Mucosa of gallbladder (tissue), 1 donor: ENCODE measurements at places on chromosomes 11 and 22. TPM values are rescaled to one million over a fixed set of nuclear protein-coding genes. Genes with fewer than 3 reads are reported as not detected.

The RASSF10 gene
- 15.9 TPM for total RNA-seq

DNA sequence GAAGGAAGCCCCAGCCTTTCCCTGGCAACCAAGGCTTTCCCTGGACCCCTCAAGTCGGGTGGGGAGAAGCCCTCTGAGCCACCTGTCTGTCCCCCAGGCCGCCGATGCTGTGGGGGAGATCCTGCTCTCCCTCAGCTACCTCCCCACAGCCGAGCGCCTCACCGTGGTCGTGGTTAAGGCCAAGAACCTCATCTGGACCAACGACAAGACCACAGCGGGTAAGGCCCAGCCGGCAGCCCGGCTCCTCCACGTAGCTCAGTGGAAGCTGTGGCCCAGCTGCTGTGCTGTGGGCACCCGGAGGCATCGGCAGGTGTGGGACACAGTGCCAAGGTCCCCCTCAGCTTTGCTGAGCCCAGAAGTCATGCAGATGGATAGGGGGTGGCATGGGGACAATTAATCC, 12.2 kb upstream of the RHOD start:
- DNase-seq = no peak

DNA sequence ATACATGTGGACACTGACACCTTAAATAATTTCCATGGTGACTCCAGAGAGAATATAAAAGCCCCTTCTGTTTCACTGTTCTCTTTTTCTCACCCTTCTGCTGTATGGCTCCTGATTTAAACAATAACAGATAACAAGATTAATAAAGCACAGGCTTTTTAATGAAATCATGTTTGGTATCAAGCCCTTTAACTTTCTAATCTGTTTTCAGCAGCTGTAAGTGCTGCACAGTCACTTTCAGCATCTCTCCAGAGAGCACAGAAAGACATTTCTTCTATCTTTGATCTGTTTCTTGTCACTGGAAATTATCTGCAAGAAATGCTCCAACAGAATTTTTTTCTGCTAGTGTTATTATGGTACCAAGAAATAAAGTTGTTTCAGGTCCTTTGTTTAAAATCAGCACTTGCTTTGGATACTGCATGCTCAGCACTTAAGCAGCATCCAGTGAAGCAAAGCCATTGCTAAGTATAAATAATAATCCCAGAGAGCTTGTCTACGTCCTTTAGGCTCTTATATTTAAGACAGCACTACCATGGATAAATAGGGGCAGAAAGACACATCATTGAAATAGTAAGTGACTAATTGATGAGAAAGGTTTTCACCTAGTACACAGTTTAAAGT, 134.2 kb upstream of the CARD18 start:
- DNase-seq = no peak

DNA sequence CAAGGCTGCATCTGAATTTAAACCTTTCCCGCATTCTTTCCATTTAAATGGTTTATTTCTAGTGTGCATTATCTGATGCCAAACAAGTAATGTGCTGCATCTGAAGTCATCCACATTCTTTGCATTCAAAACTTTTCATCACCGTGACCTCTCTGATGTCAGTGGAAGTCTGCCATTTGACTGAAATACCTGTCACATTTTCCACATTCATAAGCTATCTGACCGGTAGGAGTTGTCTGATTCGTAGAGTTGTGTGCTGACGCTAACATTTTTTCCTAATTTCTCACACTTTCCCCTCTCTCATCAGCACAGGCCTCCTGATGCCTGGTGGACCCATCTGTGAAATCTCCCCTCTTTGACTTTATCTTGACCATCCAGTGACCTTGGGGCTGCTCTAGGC, 79.9 kb upstream of the BARX2 start:
- no peak for DNase-seq

- DNase-seq = no peak
These were observed 31.3 kb downstream of the HTR3B start for GRCh38 chr11:113935858-113936257.

DNA sequence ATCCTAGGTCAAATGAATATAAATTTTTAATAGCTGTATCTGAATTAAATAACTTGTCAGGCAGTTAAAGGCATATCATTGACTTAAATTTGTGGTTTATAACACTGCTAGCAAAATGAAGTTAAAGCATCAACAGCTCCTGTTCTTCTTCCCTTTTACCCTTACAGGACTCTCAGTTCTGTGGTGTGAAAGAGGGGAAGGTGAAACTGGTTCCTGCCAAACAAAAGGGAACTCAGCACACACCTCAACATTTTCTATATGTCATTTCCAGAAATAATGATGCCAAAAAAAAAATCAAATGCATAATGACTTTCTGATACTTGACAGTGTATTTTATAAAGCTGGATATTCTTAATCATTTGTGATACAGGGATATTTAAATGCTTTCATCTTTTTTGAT, 21.2 kb downstream of the ARL14EP start:
- DNase-seq = no peak

The ZMAT5 gene
- 18.7 TPM for total RNA-seq

The DEFB131B gene
- not detected for total RNA-seq

- DNase-seq = no peak
These were observed 388.3 kb downstream of the TENM4 start for GRCh38 chr11:79052544-79052943.

GRCh38 chr11:86861810-86862209, 61.5 kb downstream of the PRSS23 start:
- DNase-seq = no peak

GRCh38 chr11:112761911-112762706, 199.1 kb upstream of the NCAM1 start:
- DNase-seq = no peak
